ENCODE measurements at places on chromosomes 3 and 15. TPM values are rescaled to one million over a fixed set of nuclear protein-coding genes. Genes with fewer than 3 reads are reported as not detected.

DNA sequence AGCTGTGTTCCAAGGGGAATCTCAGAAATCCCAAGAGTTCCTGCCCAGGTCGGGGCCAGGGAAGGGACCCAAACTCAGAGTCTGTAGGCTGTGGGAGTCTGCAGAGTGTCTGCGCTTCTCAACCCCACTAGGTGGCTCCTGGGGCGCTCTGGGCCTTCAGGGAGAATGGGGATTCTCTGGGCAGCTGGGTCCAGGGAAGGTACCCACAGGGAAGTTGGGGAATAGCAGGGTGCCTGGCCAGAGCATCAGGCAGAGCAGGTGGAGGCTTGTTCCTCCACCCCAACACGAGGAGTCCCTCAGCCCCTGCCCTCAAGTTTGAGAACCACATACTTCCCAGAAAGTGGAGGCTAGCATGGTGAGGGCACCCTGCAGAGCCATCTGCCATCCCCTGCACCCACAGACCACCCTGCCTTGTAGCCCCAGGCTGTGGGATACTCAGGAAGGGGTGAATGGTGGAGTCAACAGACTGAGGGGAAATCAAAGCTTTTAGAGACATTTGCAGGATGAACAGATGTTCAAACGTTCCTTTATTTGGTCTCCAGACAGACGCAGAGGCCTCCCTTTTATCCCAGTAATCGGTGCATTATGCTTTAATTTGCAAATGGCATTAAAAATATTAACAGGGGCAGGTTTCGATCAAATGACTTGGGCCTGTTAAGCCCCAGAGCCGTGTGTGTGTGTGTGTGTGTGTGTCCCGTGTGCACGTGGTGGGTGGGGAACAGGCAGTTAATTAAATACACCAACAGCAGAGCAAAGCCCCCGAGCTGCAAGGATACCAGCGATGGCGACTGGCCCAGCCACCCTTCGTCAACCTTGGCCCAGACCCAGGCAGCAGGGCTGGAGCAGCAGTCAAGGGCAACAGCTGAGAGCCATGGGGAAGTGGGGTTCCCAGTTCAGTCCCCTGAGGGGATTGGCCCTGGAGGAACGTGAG is 57.7 kb downstream of the DNAJB8 start:
- peak; percentile 58 for DNase-seq

GRCh38 chr3:156792945-156793344 is 33.2 kb upstream of the LEKR1 start:
- no peak for DNase-seq

FOXL2 gene
- total RNA-seq: 184 TPM

TMC3 gene
- 0.05 TPM for total RNA-seq

MUC4 gene
- 0.72 TPM for total RNA-seq

GRCh38 chr3:106542101-106542769 is 673.4 kb upstream of the CBLB start:
- no peak for DNase-seq

DNA sequence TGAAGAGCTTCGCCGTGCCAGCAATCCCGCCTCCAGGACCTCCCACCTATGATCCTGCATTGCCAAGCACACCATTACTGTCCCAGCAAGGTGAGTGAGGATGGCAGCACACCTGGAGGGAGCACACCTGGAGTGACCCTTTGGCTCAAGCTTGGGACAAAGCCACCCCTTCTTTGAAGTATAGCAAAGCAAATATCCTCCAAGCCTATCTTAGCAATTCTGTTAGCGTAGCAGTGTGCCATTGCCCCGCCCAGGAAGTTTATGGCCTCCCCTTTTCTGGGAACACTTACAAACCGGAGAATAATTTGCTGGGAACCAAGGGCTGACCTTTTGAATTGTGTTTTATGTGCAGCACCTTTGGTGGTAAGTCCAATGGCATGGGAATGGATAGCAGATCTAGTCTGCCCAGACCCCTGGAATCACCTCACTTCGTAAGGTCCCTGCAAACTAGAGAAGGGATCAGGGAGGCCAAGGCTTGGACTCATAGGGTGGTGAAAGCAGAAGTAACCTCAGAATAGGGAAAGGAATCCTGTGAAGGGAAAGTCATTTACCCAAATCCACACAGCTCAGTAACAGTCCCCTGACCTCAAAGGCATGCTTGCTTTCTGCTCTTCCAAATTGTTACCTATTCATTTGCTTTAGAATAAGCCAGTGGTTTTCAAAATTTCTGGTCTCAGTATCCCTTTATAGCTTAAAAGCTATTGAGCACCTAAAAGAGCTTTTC is 70.1 kb downstream of the HCN4 start:
- no peak for DNase-seq

DNA sequence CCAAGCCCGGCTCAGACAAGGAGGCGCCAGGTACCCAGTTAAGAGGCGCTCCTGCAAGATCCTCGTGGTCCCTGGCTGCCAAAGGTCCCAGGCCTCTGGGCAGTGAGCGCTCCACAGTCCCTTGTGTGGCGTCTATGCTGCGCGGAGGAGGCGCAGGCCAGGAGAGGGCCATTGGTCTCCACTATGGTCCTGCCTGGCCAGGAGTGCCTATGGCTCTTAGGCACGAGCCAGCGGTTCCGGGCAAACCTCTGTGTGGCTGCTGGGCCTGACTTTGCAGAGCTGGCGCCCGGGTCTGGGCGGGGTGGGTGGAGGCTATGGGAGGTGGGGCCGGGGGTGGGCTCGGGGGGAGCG is 660 bp upstream of the ADAMTSL3 start:
- no peak for DNase-seq

AHSG gene
- not detected for total RNA-seq

- DNase-seq: no peak
These were observed 4.8 kb downstream of the TKT start for GRCh38 chr3:53250881-53251605.

- no peak for DNase-seq
These were observed 74.9 kb downstream of the FAM43A start for GRCh38 chr3:194760494-194761137.

GRCh38 chr3:142987080-142987700 is 14.2 kb upstream of the U2SURP start:
- no peak for DNase-seq

PIGZ gene
- 1.4 TPM for total RNA-seq

HDAC11 gene
- total RNA-seq: 19.6 TPM

DNA sequence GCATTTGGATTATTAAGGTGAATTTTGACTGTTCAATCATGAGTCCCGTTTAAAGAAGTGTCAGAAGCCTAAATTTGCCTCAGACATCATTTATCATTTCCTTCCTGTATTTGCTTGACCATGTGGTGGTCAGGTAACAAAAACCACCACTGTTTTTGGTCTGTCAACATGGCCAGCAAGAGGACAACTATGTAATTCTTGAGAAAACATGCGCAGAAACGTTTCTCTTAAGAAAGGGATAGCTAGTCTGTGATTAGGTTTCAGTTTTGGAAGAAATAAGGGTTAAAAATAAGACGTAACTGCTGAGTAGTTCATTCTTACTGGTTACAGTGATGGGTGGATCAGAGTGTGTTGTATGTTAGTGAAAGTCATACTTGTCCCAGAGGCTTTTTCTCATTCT is 204.5 kb downstream of the AKAP13 start:
- no peak for DNase-seq

DNA sequence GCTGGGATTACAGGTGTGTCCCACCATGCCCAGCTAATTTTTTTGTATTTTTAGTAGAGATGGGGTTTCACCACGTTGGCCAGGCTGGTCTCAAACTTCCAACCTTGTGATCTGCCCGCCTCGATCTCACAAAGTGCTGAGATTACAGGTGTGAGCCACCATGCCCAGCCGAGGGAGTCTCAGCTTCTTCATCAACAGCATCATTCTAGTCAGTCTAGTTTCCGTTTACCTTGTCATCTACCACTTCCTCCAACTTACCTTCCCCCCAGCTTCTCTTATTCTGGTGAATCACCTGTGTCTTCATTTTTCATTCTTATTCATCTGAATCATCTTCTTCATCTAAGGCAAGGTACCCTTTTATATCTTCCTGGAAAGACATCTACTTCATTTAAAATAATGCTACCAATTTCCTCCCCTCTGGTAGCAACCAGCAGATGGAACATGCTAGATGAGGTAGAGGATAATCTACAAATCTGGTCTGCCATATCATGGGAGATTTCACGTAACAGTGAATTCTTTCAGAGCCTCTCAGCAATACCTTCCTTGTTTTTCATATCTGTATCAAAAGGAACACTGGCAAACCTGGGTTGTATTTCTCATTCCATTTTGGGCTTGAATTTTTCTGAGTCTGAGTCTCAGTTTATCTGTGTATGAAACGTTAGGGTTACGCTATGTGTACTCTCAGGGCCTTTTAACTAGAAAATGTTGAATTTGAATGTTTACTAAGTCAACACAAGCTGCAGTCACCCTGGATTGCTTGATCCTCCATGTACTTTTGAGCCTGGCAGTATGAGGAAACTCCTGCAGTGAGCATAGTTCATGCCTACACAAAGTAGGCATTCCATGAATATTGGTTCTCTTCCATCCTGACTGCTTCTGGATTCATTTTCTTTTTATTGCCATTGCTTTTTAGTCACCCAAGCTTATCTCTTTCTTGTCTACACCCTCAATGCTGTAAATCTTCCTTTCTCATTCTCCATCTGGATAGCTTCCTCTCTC is 16.8 kb downstream of the LPP start:
- DNase-seq: no peak

WDR72 gene
- total RNA-seq: 0.43 TPM

- DNase-seq: no peak
These were observed 367.8 kb upstream of the UMPS start for GRCh38 chr3:124362455-124362854.

DNA sequence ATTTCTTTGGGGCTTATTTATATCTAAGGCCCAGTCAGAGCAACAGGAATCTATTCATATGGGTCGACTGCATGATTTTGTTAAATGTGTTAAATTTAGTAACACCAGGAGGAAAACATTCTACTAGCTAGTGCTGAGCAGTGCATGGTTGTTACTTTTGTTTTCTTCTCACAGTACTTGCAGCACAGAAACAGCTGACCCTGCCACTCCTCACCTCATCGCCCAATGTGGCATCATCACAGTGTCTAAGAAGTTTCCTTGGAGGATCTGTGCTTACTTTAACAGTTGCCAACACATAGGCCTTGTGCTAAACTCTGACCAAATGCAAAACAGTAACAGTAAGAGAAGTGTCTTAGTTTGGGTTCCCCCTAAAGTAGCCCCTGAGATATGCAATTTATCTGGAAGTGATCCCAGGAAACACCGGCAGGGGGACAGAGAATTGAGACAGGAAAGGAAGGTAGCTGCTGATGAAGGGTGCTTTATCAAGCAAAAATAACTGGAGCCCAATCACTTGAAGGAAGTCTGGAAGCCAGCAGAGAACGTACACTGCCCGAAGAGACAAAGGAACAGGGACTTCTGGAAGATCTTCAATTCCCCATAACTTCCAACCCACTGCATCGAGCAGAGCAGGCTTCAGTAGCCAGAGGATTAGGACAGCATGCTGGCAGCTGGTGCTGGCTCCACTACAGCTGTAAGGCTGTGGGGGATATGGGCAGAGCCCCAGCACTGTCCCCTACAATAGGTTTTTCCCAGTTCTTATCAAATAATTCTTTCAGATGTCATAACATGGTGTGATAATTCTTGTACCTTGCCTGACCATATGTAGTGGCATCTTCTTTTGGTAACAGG is 36.0 kb upstream of the ULK4 start:
- no peak for DNase-seq

GRCh38 chr15:88702983-88703382 is 64.2 kb downstream of the ISG20 start:
- DNase-seq: peak; percentile 70

- DNase-seq: no peak
These were observed 58.8 kb downstream of the BTD start for GRCh38 chr3:15660055-15660935.

DNA sequence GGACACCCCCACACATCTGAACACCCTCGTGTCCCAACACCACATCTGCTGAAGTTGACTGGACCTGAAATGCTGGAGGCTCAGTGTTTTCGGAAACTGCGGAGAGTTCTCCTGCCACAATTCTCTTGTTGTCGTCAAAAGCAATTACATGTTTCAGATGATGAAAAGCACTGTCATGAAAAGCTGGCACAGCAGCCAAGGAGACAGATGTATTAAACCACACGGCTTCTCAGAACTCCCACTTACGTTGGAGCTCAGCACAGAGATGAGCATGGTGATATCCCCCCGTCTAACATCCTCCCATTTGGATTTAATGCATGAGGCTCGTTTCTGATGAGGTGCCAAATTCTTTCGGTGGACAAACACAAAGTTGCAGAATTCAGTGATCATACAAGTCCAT is 180.1 kb downstream of the RORA start:
- no peak for DNase-seq

- DNase-seq: no peak
These were observed 3.1 kb upstream of the NR1I2 start for GRCh38 chr3:119778811-119779210.

WWTR1 gene
- 114 TPM for total RNA-seq

BTLA gene
- not detected for total RNA-seq

GRCh38 chr15:47733085-47733484 is 15.8 kb downstream of the SEMA6D start:
- DNase-seq: no peak

GRCh38 chr3:32992310-32992686 is 40.9 kb downstream of the CCR4 start:
- DNase-seq: no peak

DNA sequence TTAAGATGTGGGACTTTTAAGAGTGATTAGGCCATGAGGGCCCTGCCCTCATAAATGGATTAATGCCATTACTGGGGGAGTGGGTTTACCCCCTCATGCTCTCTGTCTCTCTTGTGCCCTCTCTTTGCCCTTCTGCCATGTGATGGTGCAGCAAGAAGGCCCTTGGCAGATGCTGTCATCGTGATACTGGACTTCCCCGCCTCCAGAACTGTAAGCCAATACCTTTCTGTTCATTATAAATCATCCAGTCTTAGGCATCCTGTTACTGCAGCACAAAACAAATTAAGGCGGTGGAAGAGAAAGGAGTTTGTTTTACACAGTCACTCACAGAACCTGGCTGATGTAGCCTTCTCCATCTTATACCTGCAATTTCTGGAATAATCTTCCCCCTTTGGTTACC is 360.3 kb upstream of the TBL1XR1 start:
- no peak for DNase-seq

REC114 gene
- total RNA-seq: not detected

LMAN1L gene
- not detected for total RNA-seq

- no peak for DNase-seq
These were observed 95.1 kb downstream of the LRIG1 start for GRCh38 chr3:66405701-66406091.

DNA sequence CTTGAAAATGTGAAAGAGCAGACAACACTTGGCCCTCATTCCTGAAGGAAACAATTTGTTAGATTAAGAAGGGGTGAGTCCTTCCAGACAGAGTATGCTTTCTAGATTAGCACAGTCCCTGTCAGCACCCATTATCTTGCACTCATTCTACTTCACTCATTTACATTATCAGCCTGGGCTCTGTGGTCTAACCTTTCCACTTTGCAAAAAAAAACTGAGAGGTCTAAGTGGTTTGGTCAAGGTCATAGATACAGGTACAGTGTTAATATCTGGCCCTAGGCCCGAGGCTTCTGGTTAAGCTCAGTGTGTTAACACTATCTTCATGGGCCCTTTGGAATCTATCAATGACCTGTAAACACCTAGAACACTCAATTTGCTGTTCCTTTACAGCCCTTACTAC is 123.4 kb upstream of the LRRN1 start:
- DNase-seq: no peak

GRCh38 chr3:146152834-146153233 is 8.2 kb downstream of the PLOD2 start:
- DNase-seq: no peak

CLSTN2 gene
- 180 TPM for total RNA-seq

GALNT15 gene
- total RNA-seq: 23.6 TPM

ZNF80 gene
- total RNA-seq: not detected

GRCh38 chr3:19256313-19256712 is 108.0 kb downstream of the KCNH8 start:
- DNase-seq: no peak
